Skin of body (tissue), 3 donors: ENCODE measurements at places on chromosomes 12 and 14. TPM values are rescaled to one million over a fixed set of nuclear protein-coding genes. Genes with fewer than 3 reads are reported as not detected.

Gene TRIM9
- total RNA-seq: 3.3 TPM

Gene FZD10
- 7.7 TPM for total RNA-seq

Gene PTHLH
- total RNA-seq: 4.6 TPM

Gene AQP5
- 5.7 TPM for total RNA-seq

Gene TMEM253
- 0.39 TPM for total RNA-seq

Gene ARMH4
- 13.8 TPM for total RNA-seq

Gene SERPINA1
- 11.1 TPM for total RNA-seq

Gene KLRC3
- total RNA-seq: 0.30 TPM

Gene PTPRQ
- 0.49 TPM for total RNA-seq

Gene DPPA3
- not detected for total RNA-seq
